ENCODE measurements at places on chromosomes 11 and 22. TPM values are rescaled to one million over a fixed set of nuclear protein-coding genes. Genes with fewer than 3 reads are reported as not detected.

GRCh38 chr22:37403267-37403960, 23.9 kb downstream of the ELFN2 start:
- H3K27ac ChIP-seq = no peak overlapping the region
- DNase-seq = no peak
- H3K27me3 ChIP-seq = no peaks in the 10 kb centered on the region
- H3K4me3 ChIP-seq = no peak overlapping the region

GRCh38 chr11:27416568-27417176, 53.7 kb upstream of the CCDC34 start:
- no peak for DNase-seq
- no peaks in the 10 kb centered on the region for H3K27me3 ChIP-seq
- H3K27ac ChIP-seq = no peak overlapping the region

GRCh38 chr22:43293655-43294392, 49.3 kb downstream of the SCUBE1 start:
- no peaks in the 10 kb centered on the region for H3K27me3 ChIP-seq
- no peak overlapping the region for H3K4me3 ChIP-seq
- peaks cover 7% of the 10 kb centered on the region for H3K4me1 ChIP-seq
- DNase-seq = peak; percentile 69

DNA sequence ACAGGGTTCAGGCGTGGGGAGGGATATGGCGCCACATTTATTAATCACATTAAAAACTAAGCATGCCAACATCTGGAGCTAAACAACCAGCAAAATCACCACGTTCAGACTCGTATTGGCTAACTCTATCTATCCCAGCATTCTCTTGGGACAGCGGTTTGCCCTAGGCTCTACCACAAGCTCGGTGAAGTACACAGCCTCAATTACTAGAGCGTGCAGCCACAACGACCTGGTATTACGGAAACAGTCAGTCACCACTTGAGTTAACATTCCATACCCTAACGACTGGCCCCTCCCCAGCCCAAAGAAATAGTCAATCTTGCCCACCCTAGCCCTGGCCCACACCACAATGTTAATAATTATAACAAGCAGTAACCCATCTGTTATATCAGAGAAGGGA, 32.1 kb downstream of the APOL5 start:
- no peak overlapping the region for H3K4me3 ChIP-seq
- H3K4me1 ChIP-seq = no peaks in the 10 kb centered on the region
- no peak for DNase-seq
- H3K36me3 ChIP-seq = no peaks in the 10 kb centered on the region

GRCh38 chr11:126809514-126810289, 190.9 kb downstream of the KIRREL3 start:
- H3K4me3 ChIP-seq = no peak overlapping the region
- H3K27me3 ChIP-seq = no peaks in the 10 kb centered on the region
- no peaks in the 10 kb centered on the region for H3K4me1 ChIP-seq
- no peak for DNase-seq

- H3K27me3 ChIP-seq = no peaks in the 10 kb centered on the region
- H3K36me3 ChIP-seq = no peaks in the 10 kb centered on the region
- H3K4me1 ChIP-seq = no peaks in the 10 kb centered on the region
- no peak overlapping the region for H3K27ac ChIP-seq
Observed at GRCh38 chr11:72954860-72955259, 140.6 kb downstream of the ATG16L2 start.

DNA sequence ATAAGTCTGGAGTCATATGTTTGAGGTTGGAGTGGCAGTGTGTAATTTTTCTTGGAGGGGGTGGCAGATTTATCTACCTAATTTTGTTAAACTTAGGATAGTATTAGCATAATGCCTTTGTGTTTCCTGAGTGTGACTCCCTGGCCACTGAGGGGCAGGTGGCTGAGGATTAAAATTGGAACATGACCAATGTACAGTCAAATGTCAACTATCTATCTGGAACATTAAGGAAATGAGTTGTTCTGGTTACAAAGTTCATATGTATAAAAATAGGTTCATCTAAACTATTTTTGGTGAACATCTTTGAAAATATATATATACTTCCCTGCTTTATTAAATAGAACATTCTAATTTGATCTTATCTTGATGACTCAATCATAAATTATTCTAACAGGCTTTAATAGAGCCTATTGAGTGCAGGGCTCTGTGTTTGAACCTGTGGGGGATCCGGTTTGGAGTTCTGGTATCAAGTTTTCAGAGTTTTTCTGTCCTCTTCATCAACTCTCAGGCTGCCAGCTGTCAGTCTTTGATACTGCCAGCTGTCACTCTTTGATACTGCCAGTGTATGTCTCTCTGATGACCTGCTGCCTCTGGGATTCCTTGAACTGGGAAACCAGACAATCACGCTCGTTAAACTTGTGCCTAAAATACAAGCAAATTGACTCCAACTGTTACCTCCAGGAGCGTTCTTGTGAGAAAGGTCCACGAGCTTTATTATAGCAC, 309.6 kb downstream of the METTL15 start:
- no peak overlapping the region for H3K4me3 ChIP-seq
- DNase-seq = no peak
- H3K27me3 ChIP-seq = no peaks in the 10 kb centered on the region
- no peak overlapping the region for H3K27ac ChIP-seq
- no peaks in the 10 kb centered on the region for H3K36me3 ChIP-seq

DNA sequence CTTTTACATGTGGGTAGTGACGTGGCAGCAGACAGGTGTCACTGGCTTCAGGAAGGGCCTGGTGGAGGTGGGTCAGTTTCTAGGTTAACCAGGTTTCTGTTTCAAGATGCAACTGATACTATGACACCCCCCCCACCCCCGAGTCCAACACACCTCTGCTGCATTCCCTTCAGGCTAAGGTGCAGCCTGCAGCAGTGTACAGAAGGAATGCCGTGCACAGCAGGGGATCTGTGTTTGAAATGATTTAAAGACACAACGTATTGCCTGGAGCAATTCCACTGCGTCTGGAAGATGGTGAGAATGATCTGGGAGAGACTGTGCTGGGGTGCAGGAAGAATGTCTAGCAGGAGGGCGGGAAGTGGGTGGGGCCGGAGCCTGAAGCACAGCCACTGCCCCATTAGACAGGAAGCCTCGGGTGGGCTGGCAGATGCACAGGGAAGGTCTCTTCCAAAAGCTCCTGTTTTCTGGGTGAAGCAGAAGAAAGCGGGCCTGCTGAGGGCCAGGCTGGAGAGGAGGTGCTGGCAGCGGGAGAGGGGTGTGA, 11.9 kb upstream of the TESMIN start:
- no peaks in the 10 kb centered on the region for H3K27me3 ChIP-seq
- no peaks in the 10 kb centered on the region for H3K4me1 ChIP-seq
- peaks cover 5% of the 10 kb centered on the region for H3K36me3 ChIP-seq
- H3K4me3 ChIP-seq = no peak overlapping the region
- H3K27ac ChIP-seq = no peak overlapping the region

GRCh38 chr22:30185129-30185528, 61.4 kb downstream of the LIF start:
- no peak overlapping the region for H3K27ac ChIP-seq
- H3K27me3 ChIP-seq = no peaks in the 10 kb centered on the region
- no peaks in the 10 kb centered on the region for H3K4me1 ChIP-seq
- H3K36me3 ChIP-seq = no peaks in the 10 kb centered on the region
- no peak for DNase-seq
- no peak overlapping the region for H3K4me3 ChIP-seq

- no peak for DNase-seq
- no peak overlapping the region for H3K27ac ChIP-seq
- no peaks in the 10 kb centered on the region for H3K27me3 ChIP-seq
- H3K36me3 ChIP-seq = no peaks in the 10 kb centered on the region
Observed at GRCh38 chr11:105553025-105553424, 56.8 kb upstream of the GRIA4 start.

DNA sequence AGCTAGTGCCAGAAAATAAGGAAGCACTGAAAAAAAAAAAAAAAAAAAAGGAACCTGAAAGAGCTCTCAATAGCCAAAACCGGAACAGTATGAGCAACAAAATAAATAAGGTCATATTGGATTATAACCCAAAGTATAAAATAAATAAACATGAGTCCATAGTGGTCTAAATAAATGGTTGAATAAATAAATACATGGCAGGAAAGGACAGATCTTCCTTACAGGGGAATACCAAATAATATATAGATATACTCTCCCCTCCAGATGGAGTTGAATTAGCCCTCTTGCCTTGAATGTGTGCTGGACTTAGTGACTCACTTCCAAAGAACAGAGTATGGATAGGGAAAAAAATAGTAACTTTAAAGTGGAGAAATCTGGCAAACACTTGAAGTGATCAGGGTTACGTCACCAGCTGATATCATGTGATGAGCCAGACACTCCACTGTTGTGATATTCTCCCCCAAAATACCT, 14.3 kb upstream of the ARRB1 start:
- no peak overlapping the region for H3K4me3 ChIP-seq
- no peaks in the 10 kb centered on the region for H3K4me1 ChIP-seq
- DNase-seq = no peak
- no peak overlapping the region for H3K27ac ChIP-seq
- H3K27me3 ChIP-seq = no peaks in the 10 kb centered on the region

GRCh38 chr22:25210793-25211192, 8.6 kb upstream of the CRYBB2 start:
- H3K36me3 ChIP-seq = no peaks in the 10 kb centered on the region
- no peak for DNase-seq
- H3K4me3 ChIP-seq = no peak overlapping the region

DNA sequence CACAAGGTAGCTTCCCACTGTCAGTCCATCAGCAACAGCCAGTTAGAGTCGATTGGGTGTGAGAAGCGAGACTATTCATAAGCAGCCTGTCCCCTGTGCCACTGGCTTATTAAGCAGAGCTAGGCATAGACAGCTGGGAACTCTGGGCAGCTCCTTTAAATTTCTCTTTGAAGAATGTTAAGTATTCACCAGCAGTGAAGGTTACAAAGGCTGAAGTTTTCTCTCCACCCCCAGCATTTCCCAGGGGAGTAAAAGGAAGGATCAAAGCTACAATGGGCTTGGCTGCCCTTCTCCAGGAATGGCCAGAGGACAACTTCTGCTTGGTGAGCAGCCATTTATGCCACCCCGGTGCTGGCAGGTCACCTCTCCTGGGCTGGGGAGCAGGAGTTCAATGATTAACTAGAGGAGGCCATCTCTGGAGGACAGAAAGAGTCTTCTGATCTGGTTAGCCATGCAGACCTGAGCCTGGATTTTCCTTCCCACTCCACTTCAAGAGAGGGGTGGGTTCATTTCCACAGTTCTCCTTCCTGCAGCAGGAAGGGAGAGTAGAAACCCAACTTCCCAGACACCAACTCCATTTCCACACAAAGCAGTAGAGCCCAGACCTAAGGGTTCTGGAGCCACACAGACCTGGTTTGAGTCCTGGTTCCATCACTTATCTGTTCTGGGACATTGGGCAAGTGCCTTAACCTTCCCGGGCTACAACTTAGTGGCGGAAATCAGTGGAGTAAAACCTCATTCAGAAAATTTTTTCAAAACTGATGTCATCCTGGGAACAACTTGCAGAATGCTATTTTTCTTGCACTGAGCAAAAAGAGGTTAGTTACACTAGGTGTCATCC, 22.6 kb downstream of the POU2AF3 start:
- H3K4me3 ChIP-seq = no peak overlapping the region
- H3K4me1 ChIP-seq = no peaks in the 10 kb centered on the region
- peak overlapping the region; percentile 45 for H3K27ac ChIP-seq

GRCh38 chr22:18066181-18066859, 11.5 kb upstream of the PEX26 start:
- H3K36me3 ChIP-seq = no peaks in the 10 kb centered on the region
- no peak overlapping the region for H3K27ac ChIP-seq

DNA sequence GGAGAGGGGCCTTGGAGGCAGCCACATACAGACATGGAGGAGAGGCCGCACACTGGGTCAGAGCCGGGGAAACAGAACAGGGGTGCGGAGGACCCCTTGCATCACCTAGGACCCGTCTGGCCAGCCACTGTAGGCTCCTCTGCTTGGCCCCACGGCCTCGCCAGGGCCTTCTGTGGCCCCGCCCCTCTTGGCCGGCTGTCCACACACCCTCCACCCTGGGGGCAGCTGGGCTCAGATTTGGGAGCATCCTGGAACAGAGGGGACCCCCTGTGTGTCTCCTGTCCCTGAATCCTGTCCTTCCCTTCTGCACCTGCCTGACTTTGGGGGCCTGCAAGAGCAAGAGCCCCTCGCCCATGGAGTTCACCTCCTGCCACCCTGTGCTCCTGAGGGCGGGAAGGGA, 7.9 kb upstream of the TH start:
- H3K4me1 ChIP-seq = no peaks in the 10 kb centered on the region
- DNase-seq = no peak

DNA sequence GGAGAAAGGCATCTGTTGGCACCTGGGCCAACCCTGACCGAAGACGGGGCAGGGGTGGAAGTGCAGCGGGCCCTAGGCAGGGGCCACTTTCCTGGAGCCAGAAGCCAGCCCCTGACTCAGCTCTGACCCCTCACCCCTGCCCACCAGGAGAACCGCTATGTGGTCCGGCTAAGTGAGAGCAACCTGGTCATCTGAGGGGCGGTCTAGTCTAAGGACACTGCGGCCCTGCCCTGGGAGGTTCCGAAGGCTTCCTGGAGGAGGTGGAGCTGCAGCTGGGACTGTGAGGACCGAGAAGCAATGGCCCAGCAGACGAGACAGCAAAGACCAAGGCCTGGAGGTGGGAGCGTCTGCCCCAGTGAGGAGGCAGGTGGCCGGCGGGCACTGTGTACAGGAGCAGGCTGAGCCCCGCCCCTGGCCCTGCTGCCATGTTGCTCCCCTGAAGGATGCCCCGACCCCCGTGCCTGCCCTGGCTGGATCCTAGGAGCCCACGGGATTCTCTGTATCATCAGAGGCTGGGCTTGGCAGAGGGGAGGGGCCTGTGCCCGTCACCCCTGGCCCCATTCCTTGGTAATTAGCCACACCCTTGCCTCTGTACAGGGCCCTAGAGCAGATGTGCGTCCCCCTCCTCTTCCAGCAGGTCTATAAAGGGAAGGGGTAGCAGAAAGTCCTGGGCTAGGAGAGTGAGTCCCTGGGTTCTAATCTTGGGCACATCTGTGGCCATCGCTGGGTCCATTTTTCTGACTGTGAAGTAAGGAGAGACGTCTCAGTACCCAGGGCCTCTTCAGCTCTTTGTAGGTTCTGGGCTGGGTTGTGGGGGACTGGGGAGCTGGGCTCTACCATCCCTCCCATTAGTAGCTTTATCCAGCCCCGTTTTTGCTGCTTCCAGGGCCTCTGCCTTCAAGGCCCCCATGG, 19.4 kb downstream of the RELT start:
- no peaks in the 10 kb centered on the region for H3K4me1 ChIP-seq
- H3K4me3 ChIP-seq = no peak overlapping the region
- no peak overlapping the region for H3K27ac ChIP-seq
- no peak for DNase-seq
- no peaks in the 10 kb centered on the region for H3K27me3 ChIP-seq

- H3K27ac ChIP-seq = peak overlapping the region; percentile 66
- no peaks in the 10 kb centered on the region for H3K27me3 ChIP-seq
- no peak overlapping the region for H3K4me3 ChIP-seq
- DNase-seq = no peak
- H3K36me3 ChIP-seq = no peaks in the 10 kb centered on the region
- H3K4me1 ChIP-seq = peaks cover 3% of the 10 kb centered on the region
Observed at GRCh38 chr11:120122924-120123683, 14.8 kb downstream of the TRIM29 start.

- no peak for DNase-seq
- H3K4me3 ChIP-seq = no peak overlapping the region
- H3K36me3 ChIP-seq = no peaks in the 10 kb centered on the region
- H3K27ac ChIP-seq = no peak overlapping the region
Observed at GRCh38 chr22:36916034-36916433, 2.6 kb downstream of the CSF2RB start.

SLC25A17 gene
- total RNA-seq = 19.0 TPM

RPS3 gene
- 1,978 TPM for total RNA-seq

MUC5AC gene
- not detected for total RNA-seq

MOV10L1 gene
- 0.33 TPM for total RNA-seq

GAL3ST1 gene
- 2.6 TPM for total RNA-seq

COX8A gene
- total RNA-seq = 257 TPM

MS4A3 gene
- not detected for total RNA-seq

HEPN1 gene
- total RNA-seq = not detected

CCDC15 gene
- 2.6 TPM for total RNA-seq

DLG2 gene
- 6.9 TPM for total RNA-seq

OR51A4 gene
- total RNA-seq = not detected

ASCL3 gene
- not detected for total RNA-seq

TLCD5 gene
- total RNA-seq = 6.9 TPM
